ENCODE measurements at places on chromosomes 2 and 18.

DNA sequence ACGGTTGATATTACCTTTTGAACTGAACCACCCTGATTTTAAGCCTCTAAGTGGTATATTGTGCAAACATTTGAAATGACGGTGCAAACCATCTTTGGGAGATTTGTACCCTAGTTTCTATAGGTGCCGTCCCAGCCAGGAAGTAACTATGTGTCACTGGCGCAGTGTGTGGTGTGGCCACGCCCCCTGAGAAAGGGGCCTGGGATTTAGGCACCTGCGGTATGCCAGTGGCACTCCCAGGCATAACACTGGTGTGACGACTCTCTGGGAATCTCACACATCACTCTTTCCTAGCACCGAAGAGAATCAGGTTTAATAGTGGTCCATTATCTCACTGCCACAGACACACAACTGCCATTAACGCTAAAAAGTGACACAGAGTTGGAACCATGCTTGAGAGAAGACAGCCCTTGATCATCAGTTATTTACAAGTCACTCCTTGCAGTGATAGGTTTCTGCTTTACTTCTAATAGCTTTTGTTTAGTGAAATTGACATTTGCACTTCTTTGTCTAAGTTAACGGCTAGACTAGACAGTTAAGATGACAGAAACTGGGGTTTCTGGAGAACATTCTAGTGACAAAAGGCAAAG is 11.1 kb downstream of the AQP4 start:
- no peak for DNase-seq

DNA sequence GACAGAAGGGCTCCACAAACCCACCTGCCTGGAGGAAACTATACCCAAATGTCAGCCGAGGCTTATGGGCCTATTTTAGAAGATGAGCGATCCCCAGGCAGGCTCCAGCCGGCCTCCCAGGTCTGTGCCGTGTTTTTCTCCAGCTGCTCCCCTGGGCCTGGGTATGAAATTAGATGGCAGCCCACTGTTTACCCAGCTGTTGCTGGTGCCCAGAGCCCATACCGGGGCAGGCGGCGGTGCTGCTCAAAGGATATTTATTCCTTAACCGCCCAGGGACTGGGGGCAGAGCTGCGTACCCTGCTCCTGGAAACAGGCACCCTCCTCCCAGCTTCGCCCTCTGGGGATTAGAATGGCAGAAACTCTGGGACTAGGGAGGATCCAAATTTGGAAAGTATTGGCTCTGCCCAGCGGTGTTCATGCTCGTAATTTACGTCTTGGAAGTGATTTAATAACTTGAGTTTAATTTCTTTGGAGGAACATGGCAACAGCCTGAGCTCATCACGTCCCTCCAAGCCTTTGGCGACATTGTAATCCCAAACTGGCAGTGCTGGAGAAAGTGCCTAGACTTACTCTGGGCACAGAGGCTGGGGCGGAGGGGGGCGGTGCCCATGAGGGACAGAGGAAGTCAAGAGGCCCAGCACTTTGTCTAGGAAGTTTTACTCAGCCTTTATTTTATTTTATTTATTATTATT is 199.2 kb downstream of the KLHL29 start:
- DNase-seq = no peak

DNA sequence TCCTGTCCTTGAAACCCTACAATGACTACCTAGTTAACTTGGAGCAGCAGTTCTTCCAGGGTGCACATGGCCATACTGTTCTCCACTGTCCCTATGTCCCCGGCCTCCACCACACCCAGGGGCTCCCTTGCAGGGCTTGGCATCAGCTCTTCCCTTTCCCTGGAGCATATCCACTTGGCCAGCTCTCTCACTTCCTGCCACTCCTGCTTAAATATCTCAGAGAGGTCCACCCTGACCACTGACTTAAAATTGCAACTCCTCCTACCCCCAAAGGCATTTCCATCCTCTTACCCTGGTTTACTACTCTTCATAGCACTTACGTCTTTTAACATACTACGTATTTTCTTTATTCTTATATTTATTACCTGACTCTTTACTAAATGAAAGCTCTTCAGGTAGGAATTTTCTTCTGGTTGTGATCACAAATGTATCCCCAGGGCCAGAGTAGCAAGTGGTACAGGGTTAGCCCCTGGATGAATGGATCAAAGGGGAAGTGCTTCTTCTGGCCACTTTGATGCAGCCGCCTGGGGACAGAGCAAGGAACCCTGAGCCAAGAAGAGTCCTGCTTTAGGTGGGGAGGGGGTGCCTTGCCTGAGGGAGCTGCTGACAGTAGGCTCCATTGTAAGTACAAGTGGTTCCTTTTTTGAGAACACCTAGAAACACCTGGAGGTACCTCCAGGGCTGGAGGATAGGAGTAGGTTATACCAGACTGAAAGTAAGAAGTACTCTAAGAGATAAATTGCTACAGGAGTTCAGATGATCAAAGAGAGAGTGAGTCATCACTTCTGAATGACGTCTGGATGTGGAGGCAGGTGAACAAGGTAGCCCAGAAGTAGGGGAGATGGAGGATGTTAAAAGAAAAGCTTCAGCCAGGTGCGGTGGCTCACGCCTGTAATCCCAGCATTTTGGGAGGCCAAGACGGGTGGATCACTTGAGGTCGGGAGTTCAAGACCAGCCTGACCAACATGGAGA is 82.2 kb downstream of the SOCS6 start:
- DNase-seq = no peak

- no peak for DNase-seq
Measured at GRCh38 chr2:25885933-25886332, 7.6 kb upstream of the ASXL2 start.

- DNase-seq = no peak
Measured at GRCh38 chr2:232076736-232077135, 115.2 kb downstream of the DIS3L2 start.

GRCh38 chr18:22279741-22280452 is 110.5 kb downstream of the GATA6 start:
- no peak for DNase-seq

DNA sequence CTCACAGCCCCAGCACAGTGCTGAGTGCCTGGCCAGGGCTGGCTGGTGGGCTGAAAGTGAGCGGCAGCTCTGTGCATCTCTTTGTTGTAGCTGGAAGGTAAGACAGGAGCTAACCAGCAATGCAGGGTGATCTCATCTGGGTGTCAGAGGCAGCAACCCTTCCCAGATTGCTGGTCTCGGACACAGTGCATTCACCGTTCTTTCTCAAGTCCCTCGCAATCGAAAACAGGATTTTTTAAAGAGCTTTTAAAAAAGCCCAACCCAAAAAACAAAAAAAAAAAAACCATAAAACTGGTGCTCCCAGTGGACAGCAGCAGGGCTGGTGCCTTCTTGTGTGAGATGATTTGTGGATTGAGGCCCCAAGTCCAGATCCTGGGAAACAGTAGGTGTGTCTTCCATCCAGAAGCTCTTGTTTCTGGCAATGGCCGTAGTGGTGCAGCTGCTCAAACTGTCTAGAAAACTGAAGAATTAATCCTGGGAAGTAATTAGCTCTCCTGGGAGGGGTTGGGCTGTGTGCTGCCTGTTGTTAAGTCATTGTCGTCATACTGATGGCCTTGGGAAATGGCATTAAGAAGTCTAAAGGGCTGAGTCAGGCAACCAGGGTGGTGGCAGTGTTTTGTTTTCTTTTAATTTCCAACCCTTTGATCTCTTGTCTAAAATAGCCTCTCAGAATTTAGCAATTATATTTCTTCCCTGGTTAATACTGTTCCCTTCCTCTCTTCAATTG is 156.7 kb downstream of the KLHL29 start:
- no peak for DNase-seq

GRCh38 chr18:7987284-7987976 is 420.3 kb downstream of the PTPRM start:
- no peak for DNase-seq

DNA sequence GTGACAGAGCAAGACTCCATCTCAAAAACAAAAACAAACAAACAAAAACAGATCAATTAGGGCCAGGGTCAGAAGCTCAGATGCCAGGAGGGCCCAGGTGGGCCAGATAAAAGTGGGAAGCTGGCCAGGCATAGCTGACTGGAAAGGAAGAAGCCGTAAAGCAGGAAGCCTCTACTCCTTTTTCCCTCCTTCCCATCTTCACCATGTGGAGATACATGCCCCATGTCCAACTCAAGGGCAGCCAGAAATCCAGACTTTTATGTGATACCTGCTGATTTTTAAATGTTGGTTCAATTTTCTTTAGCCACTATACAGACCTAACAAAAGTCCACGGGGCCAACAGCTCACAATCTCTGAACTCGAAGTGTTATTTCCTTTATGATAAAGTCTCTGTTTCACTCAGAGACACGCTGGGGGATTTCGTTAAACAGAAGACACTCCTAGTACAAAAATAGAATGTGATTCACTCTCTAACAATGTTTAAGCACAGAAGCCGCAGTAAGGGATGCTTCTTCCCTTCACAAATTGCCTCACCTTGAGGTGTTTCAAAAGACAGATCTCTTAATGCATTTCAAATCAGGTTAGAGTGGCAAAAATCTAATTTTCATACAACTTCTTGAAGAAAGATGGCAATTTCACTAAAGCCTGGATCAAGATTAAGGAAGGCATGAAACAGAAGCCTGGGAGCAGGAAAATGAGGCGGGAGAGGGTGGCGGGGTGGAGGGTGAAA is 14.0 kb downstream of the TMEM247 start:
- DNase-seq = no peak

GRCh38 chr18:39946623-39947061 is 2008.4 kb upstream of the PIK3C3 start:
- DNase-seq = no peak

GRCh38 chr18:79930020-79930642 is 21.3 kb downstream of the SLC66A2 start:
- no peak for DNase-seq

GRCh38 chr2:195657634-195658540 is 861 bp downstream of the SLC39A10 start:
- DNase-seq = peak; percentile 41

- DNase-seq = no peak
Measured at GRCh38 chr2:160695402-160696086, 201.9 kb upstream of the RBMS1 start.

GRCh38 chr18:31409276-31409675 is 32.7 kb downstream of the DSG4 start:
- no peak for DNase-seq

- DNase-seq = no peak
Measured at GRCh38 chr2:26649322-26649721, 8.2 kb upstream of the CIB4 start.

DNA sequence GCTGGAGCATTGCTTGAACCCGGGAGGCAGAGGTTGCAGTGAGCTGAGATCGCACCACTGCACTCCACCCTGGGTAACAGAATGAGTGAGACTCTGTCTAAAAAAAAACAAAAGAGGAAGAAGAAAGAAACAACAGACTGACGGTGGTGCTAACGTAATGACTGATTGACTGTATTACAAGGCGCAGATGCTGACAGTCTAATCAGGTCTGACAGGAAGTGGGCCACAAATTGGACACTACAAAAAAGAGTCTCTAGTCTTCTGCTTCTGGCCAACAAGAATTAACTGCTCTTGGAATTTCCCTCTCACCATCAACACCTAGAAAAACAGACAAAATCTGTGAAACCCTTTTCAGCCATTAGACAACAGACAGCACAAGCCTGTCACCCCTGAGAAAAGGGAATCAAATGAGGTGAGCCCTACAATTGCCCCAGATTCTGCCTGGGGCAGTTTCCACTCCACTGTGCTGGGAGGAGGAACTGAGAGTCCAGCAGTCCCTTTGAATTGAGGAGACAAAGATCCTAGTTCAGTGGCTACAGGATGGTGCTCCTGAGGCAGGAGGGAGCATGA is 43.3 kb downstream of the SNED1 start:
- no peak for DNase-seq

DNA sequence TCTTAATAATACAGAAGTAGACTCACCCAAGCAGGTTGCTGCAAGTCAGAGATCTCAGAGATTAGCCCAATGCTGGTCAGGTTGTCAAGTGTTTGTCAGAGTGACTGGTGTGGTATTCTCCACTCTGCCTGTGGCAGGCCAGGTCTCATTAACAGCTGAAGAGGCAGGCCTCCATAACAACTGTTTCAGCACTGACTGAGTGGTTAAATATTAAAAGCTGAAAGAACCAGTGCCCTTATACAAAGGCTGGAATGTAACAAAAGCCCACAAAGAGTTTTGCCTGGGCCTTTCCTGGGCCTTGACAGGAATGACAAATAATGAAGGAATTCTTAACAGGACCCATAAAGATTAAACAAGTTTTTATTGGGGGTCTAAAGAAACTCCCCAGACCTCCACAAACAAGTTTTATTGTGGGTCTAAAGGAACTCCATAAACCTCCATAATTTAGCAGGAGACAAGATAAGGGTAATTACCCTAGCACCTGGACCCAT is 26.8 kb downstream of the SULT1C2 start:
- DNase-seq = no peak

DNA sequence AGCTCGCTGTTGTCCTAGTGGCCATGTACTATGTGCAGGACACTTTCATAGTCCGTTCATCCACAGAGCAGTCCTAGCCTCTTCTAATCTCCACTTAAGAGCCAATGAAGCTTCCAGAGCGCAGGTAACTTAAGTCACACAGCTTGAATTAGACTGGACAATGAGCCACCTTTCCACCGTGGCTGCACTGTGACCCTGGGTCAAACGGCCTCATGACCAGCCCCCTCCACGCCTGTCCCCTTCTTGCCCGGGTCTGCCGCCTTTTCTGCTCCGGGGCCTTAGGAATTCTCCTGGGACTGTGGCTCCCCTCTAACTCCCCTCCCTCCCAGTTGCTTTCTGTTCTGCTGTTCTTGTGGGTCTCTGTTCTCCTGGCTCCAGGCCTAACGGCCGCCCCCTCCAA is 8.4 kb upstream of the PRKCE start:
- no peak for DNase-seq

DNA sequence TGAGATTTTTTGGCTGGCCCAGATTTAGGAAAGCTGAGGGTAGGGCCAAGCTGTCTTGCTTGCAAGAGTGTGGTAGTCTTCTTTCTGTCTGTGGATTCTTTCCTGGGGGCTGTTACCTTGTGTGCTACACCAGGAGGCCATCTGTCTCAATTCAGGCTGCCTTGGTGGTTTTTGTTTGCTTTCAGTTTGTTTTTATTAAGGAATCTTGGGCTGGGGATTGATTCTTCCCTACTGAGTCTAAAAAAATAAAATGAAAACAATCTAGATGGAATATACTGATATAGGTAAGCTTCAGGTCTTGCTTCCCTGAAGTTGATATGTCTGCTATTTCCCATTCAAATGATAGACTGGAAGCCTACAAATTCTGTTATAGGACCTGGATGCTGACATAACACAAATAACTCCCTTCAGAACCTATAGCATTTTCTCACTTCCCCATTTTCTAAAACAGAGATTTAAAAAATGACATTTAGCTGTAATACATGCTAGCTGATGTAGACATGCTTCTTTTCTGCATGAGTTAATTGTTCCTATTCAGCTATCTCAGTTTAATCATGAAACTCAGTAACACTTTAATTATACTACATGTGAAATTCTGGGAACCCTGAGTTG is 5.3 kb downstream of the LHCGR start:
- no peak for DNase-seq

All from stimulated activated CD8-positive, alpha-beta memory T cell treated with anti-CD3 and anti-CD28 coated beads, Interleukin-15, amount 100 ng/mL, for 24 hours (primary cell).